Activated CD8-positive, alpha-beta memory T cell treated with anti-CD3 and anti-CD28 coated beads for 1 hour (primary cell): ENCODE measurements at places on chromosomes 2 and 18.

DNA sequence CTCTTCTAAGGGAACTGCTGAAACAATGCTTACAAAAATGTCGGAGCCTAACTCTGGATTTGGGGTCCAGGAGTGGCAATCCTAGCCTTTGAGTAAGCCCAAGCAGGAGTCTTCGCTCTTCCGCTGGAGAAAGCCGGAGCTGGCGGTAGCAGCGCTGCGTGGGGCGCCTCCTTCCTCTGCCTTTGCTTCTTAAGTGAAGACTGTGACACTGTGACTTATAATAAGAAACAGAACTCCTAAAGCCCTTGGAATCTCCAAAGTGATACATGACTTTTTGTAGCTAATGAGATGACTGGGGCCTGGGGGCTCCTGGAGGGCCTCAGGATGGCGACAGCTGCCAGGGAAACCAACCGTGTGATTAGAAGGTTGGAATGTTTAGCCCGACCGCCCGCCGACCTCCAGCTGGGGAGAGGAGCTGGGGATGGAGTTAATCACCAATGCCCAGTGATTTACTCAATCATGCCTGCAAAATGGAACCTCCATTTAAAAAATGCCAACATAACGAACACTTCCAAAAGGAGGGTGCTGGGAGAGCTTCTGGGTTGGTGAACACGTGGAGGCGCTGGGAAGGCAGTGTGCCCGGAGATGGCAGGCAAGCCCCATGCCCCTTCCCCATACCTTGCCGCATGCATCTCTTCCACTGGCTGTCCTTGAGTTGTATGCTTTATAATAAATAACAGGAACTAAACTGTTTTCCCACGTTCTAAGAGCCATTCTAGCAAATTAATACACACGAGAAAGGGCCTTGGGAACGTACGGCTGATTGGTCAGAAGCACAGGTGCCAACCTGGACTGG lies 29.0 kb upstream of the MAL start:
- DNase-seq = no peak

DNA sequence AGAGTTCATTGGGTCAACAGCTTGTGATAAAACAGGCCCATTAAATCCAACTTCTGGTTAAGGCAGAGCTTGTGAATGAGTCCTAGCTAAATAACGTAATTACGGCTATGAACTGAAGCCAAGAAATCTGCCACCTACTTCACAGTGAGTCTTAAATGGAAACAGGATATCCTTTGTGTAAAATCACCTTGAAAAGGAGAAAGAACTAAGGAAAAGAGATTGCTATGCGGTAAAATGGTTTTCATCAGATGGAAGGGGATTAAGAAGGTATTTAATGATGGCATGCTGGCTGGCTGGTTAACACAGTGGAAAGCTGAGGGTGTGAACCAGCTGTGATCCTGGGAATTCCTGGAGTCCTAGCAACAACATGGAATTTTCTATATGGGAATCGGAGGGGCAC lies 156.6 kb downstream of the DOK6 start:
- DNase-seq = no peak

DNA sequence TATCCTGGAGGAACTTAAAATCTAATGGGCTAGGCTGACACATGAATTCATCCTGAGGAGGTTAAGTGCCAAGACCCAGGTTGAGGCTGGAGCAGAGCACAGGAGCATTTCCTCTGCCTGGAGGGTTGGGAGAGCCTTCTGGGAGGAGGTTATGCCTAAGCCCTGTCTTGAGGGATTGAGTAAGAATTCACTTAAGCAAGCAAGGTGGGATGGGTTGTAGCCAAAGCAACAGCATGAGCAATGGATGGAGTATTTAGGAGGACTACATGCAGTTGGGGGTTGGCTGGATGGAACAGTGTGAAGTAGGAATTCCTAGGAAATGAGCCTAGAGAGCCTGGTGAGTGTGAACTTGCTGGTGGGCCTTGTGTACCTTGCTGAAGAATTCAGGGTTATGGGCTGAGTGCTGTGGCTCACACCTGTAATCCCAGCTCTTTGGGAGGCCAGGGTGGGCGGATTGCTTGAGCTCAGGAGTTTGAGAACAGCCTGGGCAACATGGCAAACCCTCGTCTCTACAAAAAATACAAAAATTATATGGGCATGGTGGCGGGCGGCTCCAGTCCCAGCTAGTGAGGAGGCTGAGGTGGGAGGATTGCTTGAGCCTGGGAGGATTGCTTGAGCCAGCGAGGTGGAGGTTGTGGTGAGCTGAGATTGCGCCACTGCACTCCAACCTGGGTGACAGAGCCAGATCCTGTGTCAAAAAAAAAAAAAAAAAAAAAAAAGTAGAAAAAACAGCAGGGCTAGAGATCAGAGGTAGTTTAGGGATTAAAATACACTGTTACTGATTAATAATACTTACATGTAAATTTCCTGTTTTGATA lies 22.2 kb downstream of the TANC1 start:
- no peak for DNase-seq

DNA sequence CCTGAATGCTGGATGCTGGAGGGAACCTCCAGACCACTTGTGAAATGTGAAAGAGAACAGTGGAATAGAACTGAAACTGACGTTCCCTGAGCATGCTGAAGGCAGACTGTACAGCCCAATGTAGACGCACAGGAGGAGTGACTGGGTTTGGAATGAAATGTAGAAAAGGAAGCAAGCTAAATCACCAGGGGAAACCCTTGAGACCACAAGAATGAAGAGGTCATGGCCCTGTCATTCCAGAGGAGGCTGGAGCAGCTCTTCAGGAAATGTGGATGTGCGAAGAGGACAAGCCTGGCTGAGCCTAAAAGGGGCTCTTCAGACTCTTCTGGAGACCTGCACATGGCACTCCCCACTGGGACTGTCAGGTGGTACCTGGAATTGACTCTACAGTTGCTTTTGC lies 118.5 kb upstream of the ALPP start:
- no peak for DNase-seq

GRCh38 chr2:237475704-237476141 lies 11.3 kb upstream of the MLPH start:
- DNase-seq = no peak

GRCh38 chr2:43426305-43427031 lies 169.4 kb downstream of the THADA start:
- peak; percentile 26 for DNase-seq

GRCh38 chr2:85016446-85016845 lies 45.5 kb downstream of the KCMF1 start:
- DNase-seq = no peak

GRCh38 chr2:11796190-11797171 lies 50.0 kb downstream of the LPIN1 start:
- no peak for DNase-seq
